Activated CD8-positive, alpha-beta memory T cell treated with anti-CD3 and anti-CD28 coated beads for 1 hour (primary cell): ENCODE measurements at places on chromosomes 7 and 10.

- no peak for DNase-seq
Observed at GRCh38 chr10:33421789-33422462, 87.5 kb upstream of the NRP1 start.

DNA sequence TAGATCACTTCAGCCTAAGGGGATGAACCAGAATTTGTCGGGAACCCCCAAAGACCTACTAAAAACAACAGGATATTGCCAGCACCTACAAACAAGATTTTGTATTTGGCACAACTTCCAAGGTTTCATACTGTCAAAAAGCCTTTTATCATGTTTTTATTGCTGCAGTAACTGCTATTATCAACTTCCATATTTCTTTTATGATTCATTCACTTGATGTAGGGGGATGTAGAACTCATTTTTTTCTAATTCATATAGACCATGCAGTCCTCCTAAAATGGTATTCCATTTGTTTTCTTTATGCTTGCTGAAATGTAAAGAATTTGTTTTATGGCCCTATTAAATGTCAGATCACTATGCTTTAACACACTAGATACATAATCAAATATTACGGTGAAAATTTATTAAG is 30.0 kb upstream of the WNT16 start:
- no peak for DNase-seq

- DNase-seq: no peak
Observed at GRCh38 chr7:139118234-139118804, 8.8 kb upstream of the ZC3HAV1 start.

GRCh38 chr7:69657331-69657730 is 59.1 kb downstream of the AUTS2 start:
- DNase-seq: no peak

- no peak for DNase-seq
Observed at GRCh38 chr7:131076711-131077181, 250.9 kb upstream of the MKLN1 start.

GRCh38 chr10:91665842-91666241 is 33.0 kb upstream of the PPP1R3C start:
- no peak for DNase-seq

DNA sequence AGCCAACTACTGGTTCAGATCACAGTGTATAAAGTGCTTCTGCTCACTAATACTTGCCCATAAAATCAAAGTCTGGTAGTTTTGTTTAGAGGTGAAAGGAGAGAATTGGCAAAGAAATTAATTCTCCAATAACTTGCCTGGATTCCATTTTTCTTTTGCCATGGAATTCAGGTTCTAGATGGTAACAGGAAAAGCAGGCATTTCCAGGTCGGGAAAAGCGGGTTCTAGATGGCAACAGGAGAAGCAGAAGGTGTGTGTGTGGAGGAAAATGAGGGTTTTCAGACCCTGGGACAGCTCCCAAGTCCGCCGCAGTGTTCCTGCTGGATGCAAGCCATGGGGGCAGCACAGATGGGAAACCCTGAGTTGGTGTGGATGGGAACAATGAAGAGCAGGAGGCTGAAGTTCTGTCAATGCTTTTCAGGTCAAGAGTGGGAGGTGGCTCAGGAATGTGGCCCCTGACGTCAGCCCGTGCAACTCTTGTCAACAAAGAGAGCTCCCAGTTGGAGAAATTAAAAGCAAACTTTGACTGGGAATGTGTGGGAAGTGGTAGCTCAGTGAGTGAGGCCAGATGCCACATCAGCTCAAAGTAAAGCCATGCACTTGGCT is 696.7 kb downstream of the LRMDA start:
- no peak for DNase-seq

DNA sequence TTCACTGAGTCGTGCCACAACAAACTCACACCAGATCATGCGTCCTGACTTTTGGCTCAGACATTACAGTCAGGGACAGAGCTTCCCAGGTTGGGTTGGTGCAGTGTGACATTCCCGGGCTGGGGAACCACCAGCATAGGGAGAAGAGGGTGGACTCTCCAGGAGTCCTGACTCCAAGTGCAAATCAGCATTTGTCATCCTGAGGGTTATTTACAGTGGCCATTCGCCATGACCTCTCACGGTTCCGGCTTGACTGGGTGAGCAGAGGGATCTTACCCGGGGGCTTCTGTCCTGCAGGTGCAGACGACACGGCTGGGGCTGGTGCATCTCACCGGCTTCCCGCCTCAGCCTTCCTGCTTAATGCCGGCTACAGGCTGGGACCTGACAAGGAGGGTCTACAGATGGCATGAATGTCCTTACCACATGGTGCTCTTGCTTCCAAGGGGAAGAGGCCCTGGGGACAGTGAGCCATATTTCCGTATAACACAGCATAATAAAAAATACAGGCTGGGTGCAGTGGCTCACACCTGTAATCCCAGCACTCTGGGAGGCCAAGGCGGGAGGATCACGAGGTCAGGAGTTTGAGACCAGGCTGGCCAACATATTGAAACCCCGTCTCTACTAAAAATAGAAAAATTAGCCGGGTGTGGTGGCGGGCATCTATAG is 12.5 kb upstream of the INTS1 start:
- no peak for DNase-seq

DNA sequence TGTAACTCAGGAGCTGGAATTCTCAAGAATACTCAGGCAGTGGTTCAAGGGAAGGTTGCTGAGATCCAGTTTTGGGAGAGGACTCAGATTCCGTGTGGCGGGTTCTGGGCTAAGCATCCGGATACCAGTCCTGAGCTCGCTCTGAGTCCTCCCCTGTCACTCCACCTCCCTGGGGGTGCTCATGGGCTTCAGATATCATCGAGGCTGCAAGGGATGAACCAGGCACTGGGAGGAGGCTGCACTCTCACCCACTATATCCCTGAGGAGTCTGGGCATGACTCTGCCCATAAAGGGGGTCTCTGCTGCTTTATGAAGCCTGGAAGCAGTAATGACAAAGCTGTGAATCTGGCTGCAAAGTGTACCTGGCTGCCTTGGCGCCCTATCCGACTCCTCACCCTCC is 188.5 kb downstream of the TNS3 start:
- no peak for DNase-seq

DNA sequence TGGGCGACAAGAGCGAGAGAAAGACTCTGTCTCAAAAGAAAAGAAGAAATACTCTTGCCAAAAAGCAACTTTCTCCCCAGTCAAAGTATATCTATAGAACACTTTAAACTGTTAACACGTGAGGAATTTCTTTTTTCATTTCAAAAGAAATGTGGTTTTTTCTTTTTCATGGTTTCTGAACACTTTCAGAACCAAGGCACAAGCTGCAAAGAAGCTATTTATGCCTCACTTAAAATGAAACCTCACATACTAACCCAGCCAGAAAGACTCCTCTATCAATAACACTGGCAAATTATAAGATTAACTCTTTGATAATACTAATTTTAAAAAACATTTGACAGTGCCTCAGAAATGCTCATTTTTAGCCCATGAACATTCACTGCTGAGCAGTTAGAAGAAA is 20.9 kb downstream of the TBX20 start:
- no peak for DNase-seq

DNA sequence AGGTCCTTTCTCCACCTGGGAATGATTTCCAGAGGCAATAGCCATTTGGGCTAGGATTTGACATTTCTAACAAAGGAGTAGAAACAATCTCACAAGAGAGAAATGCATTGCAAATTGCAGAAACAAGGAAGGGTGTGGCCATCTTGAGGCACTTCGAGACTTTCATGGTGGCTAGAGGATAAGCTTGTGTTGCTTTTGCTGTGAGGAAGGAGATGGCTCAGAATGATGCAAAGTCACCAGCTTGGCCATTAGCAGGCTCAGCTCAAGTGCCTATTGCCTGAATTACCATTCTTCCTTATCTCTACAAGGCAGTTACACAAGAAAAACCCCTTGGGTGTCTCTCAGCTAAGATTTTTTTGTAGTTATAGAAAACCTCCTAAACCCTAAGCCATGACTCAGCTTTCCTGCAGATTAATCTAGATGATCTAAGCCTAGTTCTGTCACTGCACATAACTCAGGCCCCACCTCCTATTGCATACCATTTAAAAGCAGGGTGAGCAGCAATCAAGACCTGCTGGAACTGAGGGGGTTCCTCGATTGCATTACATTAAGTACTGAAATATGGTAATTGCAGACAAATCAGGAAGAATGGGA is 683.1 kb downstream of the NRG3 start:
- no peak for DNase-seq

- no peak for DNase-seq
Observed at GRCh38 chr7:33792547-33793105, 112.7 kb upstream of the BMPER start.

- DNase-seq: no peak
Observed at GRCh38 chr10:106987362-106987761, 177.1 kb downstream of the SORCS1 start.

- DNase-seq: no peak
Observed at GRCh38 chr10:71717551-71717951, 2.0 kb downstream of the C10orf105 start.

DNA sequence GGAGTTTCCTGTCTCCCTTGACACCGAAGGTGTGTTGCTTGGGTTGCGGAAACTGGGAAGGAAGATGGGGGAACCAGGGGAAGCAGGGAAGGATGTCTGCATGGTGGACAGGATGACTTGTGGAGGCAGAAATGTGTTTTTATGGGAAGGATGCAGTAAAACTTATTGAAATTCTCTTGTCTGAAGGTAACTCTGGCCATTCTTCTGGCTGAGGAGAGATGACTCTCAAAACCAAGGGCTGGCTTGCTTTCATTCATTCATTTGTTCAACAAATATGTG is 1.5 kb downstream of the UBTD1 start:
- DNase-seq: no peak

GRCh38 chr10:6014241-6014761 is 37.0 kb upstream of the IL15RA start:
- DNase-seq: peak; percentile 29

DNA sequence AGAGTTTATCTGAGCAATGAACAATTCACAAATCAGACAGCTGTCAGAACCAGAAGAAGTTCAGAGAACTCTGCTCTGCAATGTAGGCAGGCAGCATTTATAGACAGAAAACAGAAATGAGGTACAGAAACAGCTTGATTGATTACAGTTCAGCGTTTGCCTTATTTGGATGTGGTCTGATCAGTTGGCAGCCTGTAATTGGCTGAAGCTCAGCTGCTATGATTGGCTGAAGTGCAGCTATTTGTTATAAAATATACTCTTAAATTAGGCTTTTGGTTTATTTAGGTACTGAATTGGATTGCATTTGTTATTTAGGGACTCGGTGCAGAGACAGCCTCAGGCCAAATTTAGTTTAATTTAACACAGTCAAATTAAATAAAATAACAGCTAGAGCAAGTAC is 85.8 kb upstream of the JAZF1 start:
- DNase-seq: no peak

DNA sequence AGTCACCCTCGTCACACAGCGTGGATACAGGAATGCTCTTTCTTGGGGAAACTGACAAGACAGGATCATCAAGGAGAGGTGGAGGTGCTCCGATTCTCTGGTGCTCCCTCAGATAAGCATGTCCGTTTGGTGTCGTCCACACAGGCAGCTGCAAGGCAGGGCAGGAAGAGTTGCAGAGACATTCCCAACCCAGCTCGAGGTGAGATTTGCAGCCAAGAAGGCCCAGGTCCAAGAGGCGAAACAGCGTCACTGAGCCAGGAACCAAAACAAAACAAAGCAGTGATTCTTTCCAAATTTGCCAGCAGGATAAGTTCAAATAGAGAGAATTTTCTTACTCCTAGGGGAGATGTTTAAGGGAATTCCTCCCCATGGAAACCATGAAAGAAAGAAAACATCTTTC is 386.5 kb upstream of the PFKP start:
- DNase-seq: no peak

DNA sequence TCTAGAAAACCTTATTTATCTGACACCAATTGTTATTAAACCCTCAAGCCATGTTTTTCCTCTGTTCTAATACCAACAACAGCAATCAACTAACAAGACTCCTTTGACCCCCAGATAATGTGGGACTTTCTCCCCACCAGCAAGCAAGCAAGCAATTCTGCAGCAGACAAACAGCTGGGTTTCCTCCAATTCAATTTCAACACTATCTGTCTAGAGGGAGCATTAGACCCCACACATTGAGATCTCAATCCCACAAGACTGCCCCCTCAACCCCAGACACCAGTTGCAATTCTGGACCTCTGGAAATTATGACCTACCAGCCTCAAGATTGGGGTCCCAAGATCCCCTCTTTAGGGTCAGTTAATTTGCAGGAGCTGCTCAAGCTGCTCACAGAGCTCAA is 89.4 kb upstream of the TMEM26 start:
- DNase-seq: no peak

DNA sequence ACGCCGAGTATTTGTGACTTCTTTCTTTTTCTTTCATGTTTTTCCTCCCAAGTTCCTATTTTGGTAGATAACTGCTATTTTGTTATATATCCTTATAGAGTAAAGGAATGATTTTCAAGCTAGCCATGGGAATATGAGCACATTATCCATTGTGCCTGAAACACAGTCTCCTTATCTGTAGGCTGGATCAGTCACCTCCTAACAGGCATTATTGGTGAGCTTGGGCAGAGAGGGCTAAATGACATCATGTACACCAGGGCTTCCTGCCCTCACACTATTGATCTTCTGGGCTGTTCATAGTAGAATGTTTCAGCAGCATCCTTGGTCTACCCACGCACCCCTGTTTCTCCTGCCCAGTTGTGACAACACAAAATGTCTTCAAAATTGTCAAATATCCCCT is 88.1 kb upstream of the CTBP2 start:
- no peak for DNase-seq

DNA sequence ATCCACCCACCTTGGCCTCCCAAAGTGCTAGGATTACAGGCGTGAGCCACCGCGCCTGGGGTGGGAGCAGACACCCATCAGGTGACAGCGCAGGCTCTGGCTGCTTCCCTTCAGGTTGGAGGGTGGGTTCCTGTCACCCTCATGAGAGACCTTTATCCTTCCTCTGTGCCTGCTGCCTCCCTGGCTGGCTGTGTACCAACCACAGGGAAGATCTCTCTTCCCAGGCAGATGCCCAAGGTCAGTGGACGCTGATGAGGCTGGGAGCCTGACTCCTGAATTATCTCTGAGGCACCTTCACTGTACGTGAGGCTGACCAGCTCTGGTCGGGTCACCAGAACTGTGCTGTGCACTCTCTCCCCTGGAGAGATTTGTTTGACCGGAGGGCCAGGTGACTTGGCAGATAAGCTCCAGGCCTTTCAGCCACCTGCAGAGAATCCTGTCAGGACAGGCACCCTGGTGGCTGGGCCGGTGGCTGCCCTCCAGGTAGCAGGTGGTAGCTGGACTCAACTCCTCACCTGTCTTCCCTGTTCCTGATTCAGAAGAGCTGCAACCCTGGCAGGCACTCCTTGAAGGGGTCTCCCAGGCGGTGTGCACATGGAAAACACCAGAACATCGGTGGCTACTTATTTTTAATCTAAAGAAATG is 251.9 kb downstream of the GLRX3 start:
- DNase-seq: no peak

DNA sequence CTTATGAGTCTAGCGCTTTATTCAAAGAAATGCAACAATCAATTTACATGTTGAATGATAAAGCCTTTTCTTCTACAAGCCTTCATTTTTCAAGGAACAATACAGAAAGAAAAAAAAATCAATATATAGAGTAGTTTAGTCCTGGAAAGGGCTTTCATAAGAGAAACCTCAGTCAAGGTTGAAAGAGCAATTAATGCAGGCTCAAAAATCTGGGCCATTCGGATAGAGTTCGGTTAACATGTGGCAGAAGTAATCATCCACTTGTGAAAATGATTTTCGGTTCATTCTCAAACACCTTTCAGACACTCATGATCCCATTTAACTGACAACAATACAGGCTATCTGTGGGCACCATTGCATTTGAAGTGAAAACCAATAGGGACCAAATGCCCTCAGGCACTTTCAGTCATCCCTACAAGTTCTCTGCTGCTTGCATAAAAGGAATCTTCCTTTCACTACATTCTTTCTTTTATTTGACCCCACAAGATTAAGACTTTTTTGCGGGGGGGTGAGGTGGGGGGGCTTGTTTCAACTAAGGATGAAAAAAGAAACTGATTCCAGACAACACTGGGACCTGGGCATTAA is 177.9 kb downstream of the RNF133 start:
- DNase-seq: no peak
